ENCODE measurements at places on chromosomes 3 and 15.

DNA sequence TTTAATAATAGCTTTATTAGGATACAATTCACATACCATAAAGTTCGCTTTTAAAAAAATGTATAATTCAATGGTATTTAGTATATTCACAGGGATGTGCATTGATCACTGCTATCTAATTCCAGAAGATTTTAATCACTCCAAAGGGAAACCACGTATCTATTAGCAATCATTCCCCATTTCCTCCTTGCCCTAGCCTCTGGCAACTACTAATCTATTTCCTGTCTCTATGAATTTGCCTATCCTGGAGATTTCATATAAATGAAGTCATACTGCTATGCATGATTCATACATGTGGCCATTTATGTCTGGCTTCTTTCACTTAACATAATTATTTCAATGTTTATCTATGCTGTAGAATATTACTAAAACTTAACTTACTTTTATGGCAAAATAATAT lies 32.0 kb upstream of the CASR start:
- DNase-seq = no peak

GRCh38 chr3:51982352-51982837 lies 940 bp upstream of the ACY1 start:
- DNase-seq = no peak

- DNase-seq = no peak
Observed at GRCh38 chr15:36814708-36815107, 235.3 kb downstream of the CDIN1 start.

- no peak for DNase-seq
Observed at GRCh38 chr3:56144805-56145204, 323.5 kb downstream of the ERC2 start.

GRCh38 chr3:171121801-171122200 lies 95.3 kb upstream of the SLC2A2 start:
- no peak for DNase-seq

GRCh38 chr15:50009634-50010033 lies 109.4 kb downstream of the ATP8B4 start:
- no peak for DNase-seq

DNA sequence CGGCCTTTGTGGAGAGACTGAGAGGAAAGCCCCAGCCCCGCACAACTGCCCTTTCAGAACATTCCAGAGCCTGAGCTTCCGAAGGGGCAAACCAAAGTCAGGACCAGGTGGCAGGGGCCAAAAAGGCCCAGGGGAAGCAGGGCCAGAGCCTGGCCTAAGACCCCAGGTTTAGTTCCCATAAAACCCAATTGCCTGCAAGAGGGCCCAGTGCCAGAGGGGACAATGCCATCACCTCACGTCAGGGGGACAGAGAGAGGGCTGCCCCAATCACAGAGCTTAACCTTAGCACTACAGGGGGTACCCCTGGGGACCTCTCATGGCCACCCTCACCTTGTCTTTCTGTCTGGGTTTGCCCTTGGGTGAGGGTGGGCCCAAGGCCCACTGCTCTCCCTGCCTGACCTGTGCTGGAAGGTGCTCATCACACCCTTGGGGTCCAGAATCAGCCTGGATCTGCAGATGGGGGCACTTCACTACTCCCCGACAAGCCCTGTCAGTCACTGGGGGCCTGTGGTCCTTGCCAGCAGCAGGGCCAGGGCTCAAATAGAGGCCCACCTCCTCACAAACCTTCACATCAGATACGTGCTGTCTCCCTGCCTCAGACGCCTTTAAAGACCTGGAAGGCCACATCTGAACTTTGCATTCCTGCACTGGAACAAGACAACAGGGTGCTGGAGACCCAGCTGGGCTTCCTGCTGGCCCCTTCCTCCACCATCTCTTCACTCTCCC lies 3.8 kb downstream of the CALML4 start:
- DNase-seq = no peak

GRCh38 chr15:75043509-75044257 lies 20.3 kb downstream of the PPCDC start:
- peak; percentile 89 for DNase-seq

Data from caudate nucleus (tissue), 63 donors.